Cerebellum (tissue), 4 donors: ENCODE measurements at places on chromosomes 16 and 17. TPM values are rescaled to one million over a fixed set of nuclear protein-coding genes. Genes with fewer than 3 reads are reported as not detected.

The MARF1 gene
- total RNA-seq: 39.9 TPM

The TP53TG3F gene
- total RNA-seq: not detected

The TEX19 gene
- total RNA-seq: not detected

The CD300LB gene
- not detected for total RNA-seq

The SEPTIN12 gene
- total RNA-seq: not detected

The ZG16 gene
- 0.09 TPM for total RNA-seq

The TMEM98 gene
- total RNA-seq: 46.9 TPM

The TLCD1 gene
- total RNA-seq: 1.5 TPM

The HSD3B7 gene
- total RNA-seq: 1.8 TPM

The IL34 gene
- 4.1 TPM for total RNA-seq

The TERB1 gene
- total RNA-seq: not detected

The OTOA gene
- total RNA-seq: 0.36 TPM

DNA sequence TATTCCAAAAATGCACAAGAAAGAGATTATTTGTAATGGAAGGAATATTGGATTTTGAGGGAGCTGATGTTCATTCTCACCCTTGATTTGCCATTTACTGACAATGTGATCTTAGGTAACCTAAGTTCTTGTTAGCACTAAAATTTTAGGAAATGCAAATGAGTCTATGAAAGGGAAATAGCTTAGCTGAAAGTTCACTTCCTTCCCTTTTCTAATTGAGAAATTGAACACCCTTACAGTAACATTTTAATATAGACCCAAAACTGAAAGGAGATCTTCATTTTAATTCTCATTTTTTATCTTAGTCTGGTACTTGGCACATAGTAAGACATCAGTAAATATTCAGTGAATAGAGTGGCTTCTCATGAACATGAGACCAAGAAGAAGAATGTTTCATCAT, 10.9 kb upstream of the WSB1 start:
- DNase-seq: no peak

DNA sequence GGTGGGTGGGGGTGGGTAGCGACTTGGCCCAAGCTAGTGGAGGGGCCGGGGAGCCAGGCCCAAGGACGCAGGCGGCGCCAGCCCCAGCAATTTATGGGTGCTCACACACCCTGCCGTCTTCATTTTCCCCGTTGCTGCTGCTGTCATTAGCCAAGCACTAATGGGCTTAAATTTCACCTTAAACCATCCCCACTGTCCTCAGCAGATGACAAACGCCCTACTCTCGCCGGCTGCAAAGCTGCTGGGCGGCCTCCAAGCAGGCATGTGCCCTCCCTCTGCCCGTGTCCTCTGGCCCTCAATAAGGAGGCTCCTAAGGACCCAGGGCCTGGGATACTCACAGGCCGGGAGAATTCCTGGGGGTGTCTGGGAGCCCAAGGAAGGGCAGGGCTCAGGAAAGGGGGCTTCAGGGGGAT, 66.1 kb downstream of the SREBF1 start:
- DNase-seq: no peak

DNA sequence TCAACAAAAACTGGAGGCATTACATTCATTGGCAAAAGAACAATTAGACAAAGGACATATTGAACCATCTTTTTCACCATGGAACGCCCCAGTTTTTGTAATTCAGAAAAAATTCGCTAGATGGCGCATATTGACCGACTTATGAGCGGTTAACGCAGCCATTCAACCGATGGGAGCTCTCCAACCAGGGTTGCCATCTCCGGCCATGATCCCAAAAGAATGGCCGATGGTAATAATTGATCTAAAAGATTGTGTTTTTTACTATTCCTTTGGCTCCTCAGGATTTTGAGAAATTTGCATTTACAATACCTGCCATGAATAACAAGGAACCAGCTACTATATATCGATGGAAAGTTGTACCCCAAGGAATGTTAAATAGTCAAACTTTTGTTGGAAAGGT, 21.4 kb downstream of the ALOX15B start:
- DNase-seq: peak; percentile 84

GRCh38 chr16:73161977-73162376, 114.0 kb upstream of the ZFHX3 start:
- no peak for DNase-seq

GRCh38 chr17:83173914-83174361, 94.5 kb downstream of the METRNL start:
- DNase-seq: no peak

DNA sequence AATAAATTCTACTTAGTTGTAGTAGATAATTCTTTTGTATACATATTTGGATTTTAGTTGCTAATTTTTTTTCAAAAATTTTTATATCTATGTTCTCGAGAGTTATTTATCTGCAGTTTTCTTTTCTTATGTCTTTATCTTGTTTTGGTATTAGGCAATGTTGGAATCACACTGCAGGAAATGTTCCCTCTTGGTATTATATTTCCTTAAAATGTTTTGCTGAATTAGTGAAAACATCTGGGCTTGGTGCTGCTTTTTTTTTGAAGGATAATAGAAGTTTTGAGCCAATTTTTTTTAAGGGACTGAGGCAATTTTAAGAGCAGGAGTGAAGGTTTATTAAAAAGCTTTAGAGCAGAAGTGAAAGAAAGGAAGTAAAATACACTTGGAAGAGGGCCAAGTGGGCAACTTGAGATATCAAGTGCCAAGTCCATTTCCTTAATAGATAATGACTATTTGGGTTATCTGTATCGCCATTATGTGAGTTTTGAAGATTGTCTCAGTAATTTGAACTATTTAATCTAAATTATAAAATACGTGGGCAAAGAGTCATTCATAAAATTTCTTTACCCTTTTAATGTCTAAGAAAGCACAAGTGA, 1390.1 kb upstream of the CDH8 start:
- no peak for DNase-seq

DNA sequence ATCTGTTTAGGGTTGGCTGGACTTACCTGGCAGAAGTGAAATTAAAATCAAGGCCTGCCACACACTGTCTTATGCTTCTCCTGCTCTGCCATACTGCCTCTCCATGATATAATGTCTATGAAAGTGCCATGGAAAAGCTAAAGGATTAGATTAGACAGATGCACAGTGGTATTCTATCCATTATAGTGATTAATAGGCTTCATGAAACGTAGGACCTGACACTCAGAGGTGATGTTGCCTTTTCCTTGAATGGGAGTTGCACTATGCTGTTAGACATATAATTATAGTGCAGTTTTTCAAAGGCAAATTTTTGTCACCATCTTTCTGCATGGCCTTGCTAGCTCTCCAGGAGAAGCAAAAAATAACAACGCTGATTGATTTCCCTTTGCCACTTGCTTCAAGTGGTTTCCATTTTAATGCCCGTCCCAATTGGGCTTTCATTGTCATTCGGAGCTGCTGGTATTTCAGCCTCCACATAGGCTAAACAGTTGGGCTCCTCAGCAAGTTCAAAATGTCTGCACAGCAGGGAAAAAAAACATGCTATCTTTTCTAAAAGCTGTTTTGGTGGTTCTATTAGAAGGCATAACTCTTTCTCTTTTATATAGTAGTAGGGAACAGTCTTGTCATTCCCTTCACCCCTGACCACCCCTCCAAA, 502.8 kb upstream of the GOT2 start:
- no peak for DNase-seq

- DNase-seq: no peak
Measured at GRCh38 chr17:15103785-15104184, 161.3 kb downstream of the PMP22 start.

GRCh38 chr17:40265337-40265736, 22.3 kb upstream of the CDC6 start:
- no peak for DNase-seq

- DNase-seq: peak; percentile 77
Measured at GRCh38 chr17:76182016-76182764, 41.1 kb upstream of the FOXJ1 start.

DNA sequence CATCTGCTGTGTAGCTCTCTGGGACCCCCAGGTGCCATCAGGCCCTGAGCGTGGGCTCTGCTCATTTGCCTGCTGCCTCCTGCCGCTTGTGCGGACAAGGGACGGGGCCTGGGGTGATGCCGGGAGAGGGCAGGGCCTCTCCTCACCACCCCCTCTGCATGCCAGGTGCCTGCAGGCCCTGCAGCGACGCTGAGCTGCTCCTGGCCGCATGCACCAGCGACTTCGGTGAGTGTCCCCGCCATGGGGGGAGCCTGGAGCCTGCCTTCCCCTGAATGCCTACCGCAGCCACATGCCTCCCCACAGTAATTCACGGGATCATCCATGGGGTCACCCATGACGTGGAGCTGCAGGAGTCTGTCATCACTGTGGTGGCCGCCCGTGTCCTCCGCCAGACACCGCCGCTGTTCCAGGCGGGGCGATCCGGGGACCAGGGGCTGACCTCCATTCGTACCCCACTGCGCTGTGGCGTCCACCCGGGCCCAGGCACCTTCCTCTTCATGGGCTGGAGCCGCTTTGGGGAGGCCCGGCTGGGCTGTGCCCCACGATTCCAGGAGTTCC, 1.9 kb downstream of the METRN start:
- DNase-seq: no peak

DNA sequence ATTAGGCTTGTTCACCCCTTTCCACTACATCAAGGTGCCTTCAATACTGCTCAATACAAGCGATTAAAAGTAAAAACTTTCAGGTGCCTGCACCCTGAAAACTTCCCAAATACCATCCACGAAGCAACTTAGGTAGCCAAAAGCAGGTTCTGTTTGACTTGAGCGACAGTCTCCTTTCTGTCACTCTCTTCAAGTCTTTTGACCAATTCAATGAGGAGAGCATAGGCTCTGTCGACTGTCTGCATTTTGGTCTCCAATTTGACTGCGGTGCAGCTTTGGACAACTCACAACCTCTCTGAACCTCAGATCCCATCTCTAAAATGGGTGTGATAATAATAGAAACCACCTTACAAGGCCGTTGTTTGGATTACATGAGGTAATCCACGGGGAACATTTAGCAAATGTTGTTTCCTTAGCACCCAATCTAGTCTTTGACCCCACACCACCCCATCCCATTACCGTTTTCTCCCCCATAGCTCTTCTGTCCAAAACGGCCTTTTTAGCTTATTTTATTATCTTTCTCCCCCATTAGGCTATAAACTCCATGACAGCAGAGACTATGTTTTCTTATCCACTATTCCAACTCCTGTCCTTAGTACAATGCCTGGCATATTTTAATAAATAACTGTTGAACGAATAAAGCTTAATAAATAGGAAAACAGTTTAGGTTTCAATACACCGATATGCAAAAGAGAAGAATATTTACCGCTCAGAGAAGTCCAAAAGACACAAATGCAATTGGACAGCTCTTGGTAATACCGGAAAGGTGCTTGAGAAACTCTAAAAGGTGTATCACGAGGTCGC, 999 bp downstream of the MARF1 start:
- no peak for DNase-seq

- no peak for DNase-seq
Measured at GRCh38 chr16:89695875-89696669, 5.4 kb downstream of the SPATA2L start.

GRCh38 chr17:65515512-65515911, 45.9 kb downstream of the AXIN2 start:
- no peak for DNase-seq

DNA sequence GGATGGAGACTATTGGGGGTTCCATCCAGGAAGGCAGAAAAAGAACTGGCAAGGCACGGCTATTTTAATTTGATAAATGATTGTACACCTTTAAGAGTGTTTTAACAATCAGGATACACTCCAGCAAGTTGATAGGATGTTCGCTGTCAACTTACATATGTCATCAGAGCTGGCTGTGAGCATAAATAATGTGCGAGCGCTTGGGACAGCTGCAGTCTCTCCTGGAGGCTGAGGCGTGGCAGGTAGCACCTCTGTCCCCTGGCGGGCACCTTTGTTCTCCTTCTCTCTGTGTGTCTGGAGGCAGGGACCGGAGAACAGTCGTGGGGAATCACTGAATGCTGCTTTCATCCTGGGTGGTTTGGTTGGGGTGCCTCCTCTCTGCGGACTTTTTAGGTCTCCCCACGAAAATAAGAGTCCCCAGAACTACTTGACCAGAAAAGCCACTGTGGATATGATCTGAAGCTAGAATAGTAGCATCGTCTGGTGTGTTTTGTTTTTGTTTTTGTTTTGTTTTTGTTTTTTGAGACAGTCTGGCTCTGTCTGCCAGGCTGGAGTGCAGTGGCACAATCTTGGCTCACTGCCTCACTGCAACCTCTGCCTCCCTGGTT, 9.4 kb downstream of the BAHCC1 start:
- DNase-seq: no peak

DNA sequence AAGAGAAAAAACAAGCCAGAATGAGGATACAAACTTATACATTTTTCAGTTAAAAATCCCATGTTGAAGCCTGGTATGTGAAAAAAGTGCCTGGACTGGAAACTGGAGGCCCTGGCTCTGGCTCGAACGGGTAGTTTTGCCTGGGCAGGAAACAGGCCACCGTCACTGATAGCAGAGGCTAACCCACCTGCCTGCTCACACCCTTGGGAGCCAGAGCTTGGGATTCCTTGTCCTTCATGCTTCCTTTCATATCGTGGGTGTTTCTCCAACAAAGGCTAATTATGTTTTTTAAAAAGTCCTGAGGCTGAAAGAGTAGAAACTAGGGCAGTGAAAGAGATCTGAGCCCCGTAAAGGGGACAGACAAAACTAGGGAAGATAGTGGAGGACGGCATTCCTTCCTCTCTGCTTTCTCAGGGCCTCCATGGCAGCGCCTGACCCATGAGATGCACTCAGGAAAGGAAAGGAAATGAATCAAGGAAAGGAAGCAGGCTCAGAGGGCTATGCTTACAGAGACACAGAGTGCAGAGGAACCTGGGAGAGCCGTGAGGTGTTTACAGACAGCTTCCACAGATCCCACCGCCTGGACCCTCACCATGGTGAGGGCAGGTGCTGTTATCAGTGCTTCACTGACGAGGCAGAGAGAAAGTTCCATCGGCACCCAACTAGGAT, 138.1 kb downstream of the PARN start:
- DNase-seq: no peak

- no peak for DNase-seq
Measured at GRCh38 chr17:61335105-61335844, 64.4 kb upstream of the TBX2 start.

GRCh38 chr16:50360779-50361178, 8.0 kb downstream of the BRD7 start:
- DNase-seq: peak; percentile 26

DNA sequence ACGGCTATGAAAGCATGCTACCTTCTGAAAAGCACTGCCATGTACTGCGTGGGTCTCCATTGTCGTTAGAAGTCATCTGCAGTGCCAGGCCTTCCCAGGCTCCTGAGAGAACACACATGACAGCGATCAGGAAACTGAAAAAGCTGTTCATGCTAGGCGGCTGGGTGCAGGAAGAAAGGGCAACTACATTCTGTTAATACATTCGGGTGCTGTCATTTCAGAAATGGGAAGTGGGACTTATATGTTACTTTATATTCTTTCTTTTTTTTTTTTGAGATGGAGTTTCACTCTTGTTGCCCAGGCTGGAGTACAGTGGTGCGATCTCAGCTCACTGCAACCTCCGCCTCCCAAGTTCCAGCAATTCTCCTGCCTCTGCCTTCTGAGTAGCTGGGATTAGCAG, 19.9 kb downstream of the CFAP20 start:
- no peak for DNase-seq

DNA sequence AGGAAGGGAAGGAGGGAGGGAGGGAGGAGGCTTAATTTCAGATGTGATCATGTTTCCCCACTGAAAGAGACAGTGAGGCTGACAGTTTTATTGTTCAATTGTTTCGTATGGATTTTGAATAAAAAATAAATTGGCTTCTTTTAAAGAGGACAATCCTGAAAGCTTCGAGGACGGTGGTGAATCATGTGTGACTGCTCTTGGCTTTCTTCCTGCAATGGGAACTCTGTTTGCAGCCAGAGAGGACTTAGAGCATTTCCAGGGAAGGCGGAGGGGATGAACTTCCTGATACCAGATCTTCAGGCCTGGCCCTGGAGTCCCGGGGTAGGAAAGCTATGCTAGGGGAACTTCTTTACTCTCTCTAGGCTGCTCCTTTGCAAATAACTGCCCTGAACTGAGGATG, 72.8 kb upstream of the C16orf82 start:
- DNase-seq: no peak
